CD4-positive, alpha-beta T cell treated with Interleukin-6 for 4 hours (primary cell): ENCODE measurements at places on chromosomes 1 and 21.

GRCh38 chr1:115302390-115302961 lies 35.6 kb downstream of the NGF start:
- DNase-seq: no peak

GRCh38 chr1:33784876-33785275 lies 79.0 kb upstream of the HMGB4 start:
- DNase-seq: no peak

- DNase-seq: no peak
Measured at GRCh38 chr1:230401101-230401500, 25.0 kb downstream of the PGBD5 start.

DNA sequence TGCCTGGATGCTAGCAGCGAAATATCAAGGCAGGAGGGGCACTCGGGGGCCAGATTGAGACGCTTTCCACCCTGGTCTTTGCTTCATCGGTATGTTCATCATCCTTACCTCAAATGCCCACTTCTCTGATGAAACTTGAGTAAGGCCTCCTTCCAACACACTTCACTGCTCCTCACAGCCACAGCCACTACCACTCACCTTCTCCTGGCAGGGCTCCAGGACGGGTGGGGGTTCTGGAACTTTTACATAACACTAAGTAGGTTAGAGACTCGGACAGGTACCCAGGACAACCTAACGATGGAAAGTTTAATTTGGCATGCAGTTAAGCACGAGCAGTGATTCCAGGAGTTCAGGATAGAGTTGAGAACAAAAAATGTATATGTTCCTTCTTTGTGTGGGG lies 73.9 kb upstream of the SPAG17 start:
- DNase-seq: no peak

- no peak for DNase-seq
Measured at GRCh38 chr1:219433496-219434131, 179.3 kb downstream of the ZC3H11B start.

DNA sequence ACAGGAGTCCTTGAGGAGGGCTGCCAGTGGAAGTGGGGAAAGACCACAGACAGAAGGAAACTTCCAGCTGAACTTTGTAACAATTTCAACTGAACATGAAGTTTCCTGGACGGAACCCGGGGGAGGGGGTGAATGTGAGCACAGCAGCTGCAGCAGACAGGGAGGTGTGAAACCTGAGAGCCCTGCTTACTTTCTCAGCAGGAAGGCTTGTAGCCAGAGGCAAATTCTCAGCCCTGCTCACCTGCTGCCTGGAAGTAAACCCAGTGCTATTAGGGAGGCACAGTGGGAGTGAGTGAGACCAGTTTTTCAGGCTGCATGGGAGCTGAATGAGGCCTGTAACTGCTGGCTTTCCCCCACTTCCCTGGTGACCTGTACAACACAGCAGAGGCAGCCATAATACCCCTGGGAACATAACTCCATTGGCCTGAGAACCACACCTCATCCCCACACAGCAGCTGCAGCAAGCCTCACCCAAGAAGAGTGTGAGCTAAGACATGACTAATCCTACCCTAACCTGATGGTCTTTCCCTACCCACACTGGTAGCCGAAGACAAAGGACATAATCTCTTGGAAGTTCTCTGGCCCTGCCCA lies 9.6 kb upstream of the SPRR2F start:
- DNase-seq: no peak

DNA sequence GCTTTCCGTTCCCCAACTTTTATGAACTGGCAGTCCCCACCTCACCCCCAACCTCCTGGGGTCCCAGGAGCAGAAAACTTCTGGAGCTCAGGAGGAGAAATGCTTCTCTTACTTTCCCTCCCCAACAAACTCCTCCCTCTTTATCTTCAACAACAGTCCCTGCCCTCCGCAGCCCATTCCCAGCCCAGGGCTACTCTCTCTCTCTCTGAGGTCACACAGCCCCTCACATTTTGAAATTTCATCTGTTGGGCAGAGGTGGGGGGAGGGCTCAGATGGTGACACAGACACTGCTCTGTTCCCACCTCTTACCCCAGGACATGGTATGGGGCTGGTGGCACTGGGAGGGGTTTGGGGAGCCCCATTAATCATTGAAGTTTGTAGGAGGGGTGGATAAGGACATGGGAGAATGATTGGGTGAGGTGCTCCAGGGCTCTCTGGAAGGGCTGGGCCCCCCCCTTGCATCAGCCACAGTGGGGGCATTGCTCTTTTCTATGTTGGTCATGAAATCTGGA lies 6.0 kb downstream of the PIK3CD start:
- no peak for DNase-seq

- DNase-seq: no peak
Measured at GRCh38 chr1:11611638-11612327, 42.4 kb downstream of the FBXO2 start.

GRCh38 chr1:168266644-168267186 lies 14.0 kb upstream of the TBX19 start:
- no peak for DNase-seq

- no peak for DNase-seq
Measured at GRCh38 chr1:115325874-115326273, 12.2 kb downstream of the NGF start.

GRCh38 chr1:184535191-184535970 lies 148.6 kb downstream of the C1orf21 start:
- DNase-seq: no peak

DNA sequence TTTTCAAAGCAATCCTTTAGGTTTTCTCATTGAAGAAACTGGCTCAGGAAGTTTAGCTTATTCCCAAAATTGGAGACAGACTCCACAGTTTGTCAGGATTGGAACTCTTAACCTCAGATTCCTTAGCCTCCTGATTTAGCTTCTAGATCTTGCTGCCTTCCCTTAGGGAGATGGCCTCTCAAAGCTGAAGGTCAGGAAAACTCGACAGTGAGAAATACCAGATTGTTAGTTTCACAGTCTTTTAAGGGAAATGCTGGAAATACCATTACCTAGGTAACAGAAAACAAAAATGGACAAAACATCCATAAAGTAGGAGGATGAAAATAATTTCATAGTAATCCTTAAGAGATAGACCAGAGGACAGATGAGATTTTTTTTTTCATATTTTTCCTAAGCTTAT lies 7.8 kb downstream of the RASAL2 start:
- no peak for DNase-seq

DNA sequence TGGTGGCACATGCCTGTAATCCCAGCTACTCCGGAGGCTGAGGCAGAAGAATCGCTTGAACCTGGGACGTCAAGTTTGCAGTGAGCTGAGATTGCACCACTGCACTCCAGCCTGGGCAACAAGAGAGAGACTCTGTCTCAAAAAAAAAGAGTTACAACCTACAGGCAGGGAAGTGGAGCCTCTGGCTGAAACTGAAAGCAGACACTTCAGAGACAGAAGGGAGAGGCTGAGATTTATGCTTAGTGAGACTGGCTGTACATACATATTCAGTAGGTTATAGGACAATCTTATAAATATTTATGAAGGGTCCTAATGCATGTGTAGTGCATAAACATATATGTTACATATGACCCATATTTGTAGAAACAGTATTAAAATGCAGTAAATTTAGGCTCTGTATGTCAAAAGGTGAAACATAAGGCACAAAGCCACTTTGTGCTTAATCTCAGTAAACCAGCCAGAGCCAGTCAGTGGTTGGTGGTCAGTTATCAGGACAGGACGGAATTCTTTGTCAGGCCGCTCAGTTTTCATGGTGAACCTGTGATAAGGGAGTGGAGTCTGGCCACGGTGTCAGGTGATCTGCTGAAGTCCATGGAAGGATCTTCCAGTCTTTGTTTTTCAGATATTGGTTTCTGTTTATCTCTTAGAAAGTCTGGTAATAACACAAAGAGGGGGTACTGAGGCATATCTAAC lies 13.7 kb downstream of the RHEX start:
- DNase-seq: no peak

GRCh38 chr21:15088488-15088887 lies 23.7 kb upstream of the NRIP1 start:
- DNase-seq: no peak

DNA sequence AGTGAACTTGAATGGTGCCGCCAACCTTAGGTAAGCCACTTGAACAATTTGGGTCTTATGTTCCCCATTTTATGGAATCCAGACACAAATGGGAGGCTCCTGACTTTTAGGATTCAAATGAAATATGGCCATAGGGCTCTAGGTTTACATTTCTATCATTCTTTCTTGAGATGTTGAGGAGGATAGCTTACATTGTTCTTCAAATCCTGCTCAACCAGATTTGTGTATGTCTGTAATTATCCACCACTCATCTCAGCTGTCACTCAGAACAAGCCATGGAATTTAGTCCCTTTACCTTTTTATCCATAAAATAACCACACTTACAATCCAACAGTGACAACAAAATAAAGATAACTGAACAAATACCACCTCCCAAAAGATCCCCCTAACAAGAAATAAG lies 682.9 kb upstream of the PTBP2 start:
- no peak for DNase-seq

- DNase-seq: no peak
Measured at GRCh38 chr1:33727310-33727709, 136.6 kb upstream of the HMGB4 start.

DNA sequence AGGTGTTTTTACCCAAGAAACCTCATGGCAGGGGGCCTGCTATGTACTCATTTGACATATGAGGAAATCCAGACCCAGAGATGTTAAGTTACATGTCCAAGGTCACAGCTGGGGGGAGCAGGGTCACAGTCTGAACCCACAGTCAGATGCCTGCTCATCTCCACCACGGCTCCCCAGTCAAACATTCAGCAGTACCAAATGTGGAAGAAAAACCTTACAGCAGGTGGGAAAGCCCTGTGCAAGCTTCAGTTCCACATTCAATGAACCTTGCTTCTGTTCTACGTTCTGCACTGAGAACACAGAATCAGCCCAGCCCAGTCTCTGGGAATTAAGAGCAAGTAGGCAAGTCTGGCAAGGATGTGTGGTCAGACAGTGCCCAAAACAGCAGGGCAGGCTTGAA lies 35.2 kb downstream of the LRP8 start:
- DNase-seq: no peak

DNA sequence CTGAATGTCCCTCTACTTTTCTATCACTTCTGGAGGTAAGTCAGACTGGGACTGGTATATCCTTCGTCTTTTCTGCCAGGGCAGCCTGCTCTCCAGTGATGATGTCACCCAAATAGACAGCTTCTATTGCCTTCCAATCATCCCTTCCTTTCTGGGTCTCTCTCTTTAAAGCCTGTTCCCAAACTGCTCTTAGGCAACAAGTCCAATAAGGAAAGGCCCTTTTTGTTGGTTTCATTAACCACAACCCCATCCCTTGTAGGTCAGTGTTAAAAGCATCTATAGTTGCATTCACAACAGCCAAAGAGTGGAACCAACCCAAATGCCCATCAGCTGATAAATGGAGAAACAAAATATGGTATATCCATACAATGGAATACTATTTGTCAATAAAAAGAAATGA lies 114.4 kb downstream of the CNIH3 start:
- DNase-seq: no peak

DNA sequence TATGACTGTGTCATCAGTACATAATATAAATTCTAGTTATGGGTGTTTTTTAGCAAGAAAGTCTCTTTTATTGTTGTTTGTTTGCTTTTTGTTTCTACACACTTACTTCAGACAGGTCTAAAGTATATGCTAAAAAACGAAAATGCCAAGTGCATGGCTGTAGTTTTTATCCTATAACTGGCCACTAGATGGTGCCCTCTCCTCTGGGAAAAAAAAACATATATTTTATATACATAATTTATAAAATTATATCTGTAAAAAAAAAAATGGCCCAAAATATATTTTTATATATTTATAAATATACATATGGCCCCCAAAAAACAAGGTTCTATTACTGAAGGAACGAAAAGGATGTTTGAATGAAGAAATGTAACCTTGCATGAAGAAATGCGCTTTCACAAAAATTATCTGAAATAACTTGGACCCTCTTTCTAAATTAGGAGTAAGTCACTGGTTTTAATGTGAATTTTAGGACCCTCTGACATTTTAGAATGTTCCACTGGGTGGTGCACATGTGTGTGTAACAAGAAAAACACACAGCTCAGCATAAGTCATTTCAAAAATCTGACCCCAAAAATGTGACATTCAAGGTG lies 93.5 kb downstream of the TTLL7 start:
- DNase-seq: peak; percentile 6

DNA sequence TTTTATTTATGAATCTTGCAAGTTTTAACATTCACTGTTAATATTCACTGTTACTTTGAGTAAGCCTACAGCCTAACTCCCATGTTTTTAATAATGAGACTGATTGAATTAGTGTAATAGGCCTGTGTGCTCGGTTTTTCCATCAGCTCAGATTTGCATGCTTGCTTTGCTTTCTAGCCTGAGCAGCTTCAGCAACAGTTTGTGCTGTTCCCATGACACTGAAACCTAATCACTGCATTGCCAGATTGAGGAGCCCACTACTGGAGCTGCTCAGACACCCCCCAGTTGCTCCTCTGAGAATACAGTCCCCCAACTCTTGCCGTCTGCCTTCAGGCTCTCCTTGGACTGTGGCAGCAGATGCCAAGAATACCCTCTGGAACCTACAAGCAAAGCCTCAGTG lies 695.4 kb downstream of the BRINP3 start:
- DNase-seq: no peak

DNA sequence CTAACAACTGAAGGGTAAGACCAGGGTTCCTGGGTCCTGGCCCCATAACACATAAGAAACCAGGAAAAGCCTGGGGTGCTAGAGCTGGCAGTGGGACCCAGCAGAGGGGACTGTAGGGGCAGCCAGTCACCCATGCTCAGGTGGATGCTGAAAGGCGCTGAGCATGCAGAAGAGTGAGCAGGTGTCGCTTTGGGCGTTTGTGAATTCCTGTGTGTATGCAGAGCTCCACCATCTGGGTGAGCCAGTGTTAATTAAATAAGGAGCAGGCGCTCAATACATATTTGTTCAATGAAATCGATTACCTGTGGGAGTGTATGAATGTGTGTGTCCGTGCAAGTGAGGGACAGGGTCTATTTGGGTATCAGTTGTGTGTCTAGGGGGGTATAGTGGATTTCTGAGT lies 499 bp downstream of the C1QA start:
- no peak for DNase-seq

GRCh38 chr1:235741294-235741693 lies 91.7 kb upstream of the GNG4 start:
- DNase-seq: no peak

- no peak for DNase-seq
Measured at GRCh38 chr1:79128722-79129121, 122.2 kb upstream of the ADGRL4 start.

GRCh38 chr1:186497651-186498050 lies 36.7 kb upstream of the PDC start:
- no peak for DNase-seq

DNA sequence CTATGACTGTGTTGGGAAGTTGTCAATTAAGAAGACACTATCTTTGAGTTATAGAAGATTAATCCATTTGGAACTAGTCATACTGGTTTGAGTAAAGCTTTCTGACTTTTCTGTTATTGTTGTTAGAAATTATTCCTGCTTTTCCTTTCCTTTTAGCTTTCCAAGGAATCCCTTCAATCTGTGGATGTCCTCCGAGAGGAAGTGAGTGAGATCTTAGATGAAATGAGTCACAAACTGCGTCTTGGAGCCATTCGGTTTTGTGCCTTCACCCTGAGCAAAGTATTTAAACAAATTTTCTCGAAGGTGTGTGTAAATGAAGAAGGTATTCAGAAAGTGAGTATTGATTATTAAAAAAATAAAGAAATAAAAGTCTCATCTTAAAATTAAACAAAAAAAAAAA lies 19.3 kb downstream of the GNPAT start:
- no peak for DNase-seq

GRCh38 chr1:198157241-198157846 lies 546 bp downstream of the NEK7 start:
- peak; percentile 82 for DNase-seq

GRCh38 chr21:43312751-43313169 lies 114.2 kb downstream of the SIK1 start:
- DNase-seq: no peak

GRCh38 chr1:36085686-36086526 lies 2.0 kb downstream of the TEKT2 start:
- no peak for DNase-seq
